IMR-90 (cell line): ENCODE measurements at places on chromosomes 5 and 9. TPM values are rescaled to one million over a fixed set of nuclear protein-coding genes. Genes with fewer than 3 reads are reported as not detected.

DNA sequence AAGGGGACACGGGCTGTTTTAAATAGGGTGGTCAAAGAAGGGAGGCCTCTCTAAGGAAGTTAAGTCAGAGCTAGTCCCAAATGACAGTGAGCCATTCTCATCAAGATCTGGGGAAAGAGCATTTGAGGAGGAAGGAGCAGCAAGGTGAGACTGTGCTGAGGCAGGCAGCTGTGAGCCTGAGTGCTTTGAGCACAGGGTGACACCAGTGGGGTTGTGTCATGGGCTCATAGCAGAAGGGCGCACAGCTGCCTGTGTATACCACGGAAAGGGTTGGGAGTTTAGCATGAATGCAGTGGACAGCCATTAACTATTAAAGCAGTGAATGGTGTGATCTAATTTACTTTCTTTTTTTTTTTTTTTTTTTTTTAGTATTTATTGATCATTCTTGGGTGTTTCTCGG lies 19.2 kb downstream of the DMRT1 start:
- DNase-seq = no peak
- no peaks in the 10 kb centered on the region for H3K4me1 ChIP-seq
- no peaks in the 10 kb centered on the region for H3K36me3 ChIP-seq
- H3K27me3 ChIP-seq = no peaks in the 10 kb centered on the region
- H3K4me3 ChIP-seq = no peak overlapping the region

GRCh38 chr9:133255371-133256135 lies 19.4 kb downstream of the ABO start:
- H3K27ac ChIP-seq = no peak overlapping the region
- H3K4me1 ChIP-seq = no peaks in the 10 kb centered on the region

GRCh38 chr5:88686726-88687125 lies 196.3 kb downstream of the MEF2C start:
- no peak overlapping the region for H3K27ac ChIP-seq
- DNase-seq = no peak
- H3K4me3 ChIP-seq = no peak overlapping the region
- peaks cover 90% of the 10 kb centered on the region for H3K27me3 ChIP-seq

DNA sequence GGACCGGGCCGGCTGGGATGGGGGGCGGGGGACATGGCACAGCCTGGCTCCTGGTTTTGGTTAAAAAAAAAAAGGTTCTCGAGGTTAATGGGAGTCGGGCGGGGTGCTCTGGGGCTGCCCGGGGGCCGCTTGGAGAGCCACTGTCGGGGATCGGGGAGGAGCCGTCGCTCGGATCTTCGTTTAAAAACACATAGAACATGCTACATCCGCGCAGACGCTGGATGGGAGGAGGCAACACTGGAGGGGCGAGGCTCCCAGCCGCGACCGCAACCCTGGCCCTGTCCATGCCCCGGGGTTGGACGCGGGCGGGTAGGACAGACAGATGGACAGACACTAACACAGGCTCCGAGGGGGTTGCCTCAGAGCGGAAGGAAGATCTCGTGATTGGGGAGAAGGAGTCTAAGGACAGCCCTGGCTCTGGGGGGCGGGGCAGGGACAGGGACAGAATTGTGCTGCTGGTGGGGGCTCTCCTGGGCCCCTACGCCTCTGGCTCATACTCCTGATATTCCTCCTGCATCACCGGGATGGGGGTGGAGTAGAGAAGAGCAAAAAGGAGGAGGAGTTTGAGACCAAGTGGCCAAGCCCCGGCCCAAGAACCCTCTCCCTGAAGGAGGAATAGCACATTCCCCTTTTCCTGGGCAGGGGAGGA lies 9.9 kb downstream of the SNCB start:
- H3K4me3 ChIP-seq = peak overlapping the region; percentile 7
- no peak for DNase-seq
- no peaks in the 10 kb centered on the region for H3K36me3 ChIP-seq
- H3K4me1 ChIP-seq = peaks cover 17% of the 10 kb centered on the region

DNA sequence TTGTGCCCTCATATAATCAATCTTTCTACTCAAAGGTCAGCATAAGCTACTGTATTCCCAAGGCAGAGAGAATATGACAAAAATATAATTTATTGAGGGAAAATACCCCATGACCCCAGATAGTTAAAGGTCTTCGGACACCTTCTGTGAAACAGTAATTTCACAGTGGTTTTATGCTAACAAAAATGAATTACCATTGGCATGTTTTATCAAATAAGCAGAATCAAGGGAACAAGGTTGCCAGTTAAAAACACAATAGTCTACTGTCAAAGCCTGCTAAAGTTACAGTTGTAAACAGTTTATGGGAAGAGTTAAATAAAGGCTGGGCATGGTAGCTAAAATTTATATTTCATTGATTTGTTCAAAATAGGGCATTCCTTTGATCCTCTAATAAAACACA lies 154.3 kb downstream of the GIN1 start:
- no peaks in the 10 kb centered on the region for H3K27me3 ChIP-seq
- DNase-seq = no peak
- no peaks in the 10 kb centered on the region; the same call in none of the 2 replicates for H3K36me3 ChIP-seq
- peaks cover 5% of the 10 kb centered on the region; the same call in 1 of the 2 replicates for H3K4me1 ChIP-seq
- H3K27ac ChIP-seq = no peak overlapping the region

The ZFP37 gene
- 0.75 and 0.84 TPM in 2 replicates for polyA plus RNA-seq
